Thoracic aorta (tissue), 2 donors: ENCODE measurements at places on chromosomes 3 and 15.
A peak's percentile ranks its signal among the peaks of the same experiment; 100 is the strongest.

DNA sequence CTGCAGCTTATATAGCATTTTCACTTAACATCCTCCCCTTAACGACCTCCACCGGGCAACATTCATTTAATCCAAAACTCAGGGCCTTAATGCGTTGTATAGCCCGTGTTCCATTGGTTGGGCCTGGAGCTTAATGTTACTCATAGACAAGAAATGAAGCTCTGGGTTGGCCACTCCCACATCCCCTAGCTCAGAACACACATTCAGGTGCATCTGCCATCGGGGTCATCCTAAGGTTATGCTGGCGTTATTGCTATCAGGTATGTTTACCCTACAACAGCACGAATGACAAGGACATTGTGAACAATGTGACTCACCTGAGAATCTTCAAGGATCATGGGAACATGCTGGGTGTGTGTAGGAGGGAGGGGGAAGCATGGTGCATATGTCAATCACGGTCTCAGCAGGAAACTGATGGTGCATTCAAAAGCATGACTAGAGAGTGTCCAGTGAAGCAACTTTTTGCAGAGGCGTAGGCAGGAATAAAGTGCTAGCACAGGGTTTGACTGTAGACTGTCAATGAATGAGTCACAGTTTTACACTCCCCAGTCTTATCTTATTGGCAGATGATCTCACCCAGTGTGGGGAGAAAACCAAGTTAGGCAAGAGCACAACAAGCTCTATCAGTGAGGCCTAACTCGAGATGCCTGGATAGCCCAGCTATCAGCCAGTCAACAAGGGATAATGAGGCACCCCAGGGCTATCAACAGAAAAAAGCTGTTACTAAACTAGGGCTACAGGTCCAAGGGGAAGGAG is 402.1 kb upstream of the MCTP2 start:
- H3K4me1 ChIP-seq = no peaks in the 10 kb centered on the region
- no peaks in the 10 kb centered on the region for H3K27me3 ChIP-seq
- no peak overlapping the region for H3K4me3 ChIP-seq
- no peak overlapping the region for H3K27ac ChIP-seq
- no peaks in the 10 kb centered on the region for H3K36me3 ChIP-seq
- DNase-seq = no peak

DNA sequence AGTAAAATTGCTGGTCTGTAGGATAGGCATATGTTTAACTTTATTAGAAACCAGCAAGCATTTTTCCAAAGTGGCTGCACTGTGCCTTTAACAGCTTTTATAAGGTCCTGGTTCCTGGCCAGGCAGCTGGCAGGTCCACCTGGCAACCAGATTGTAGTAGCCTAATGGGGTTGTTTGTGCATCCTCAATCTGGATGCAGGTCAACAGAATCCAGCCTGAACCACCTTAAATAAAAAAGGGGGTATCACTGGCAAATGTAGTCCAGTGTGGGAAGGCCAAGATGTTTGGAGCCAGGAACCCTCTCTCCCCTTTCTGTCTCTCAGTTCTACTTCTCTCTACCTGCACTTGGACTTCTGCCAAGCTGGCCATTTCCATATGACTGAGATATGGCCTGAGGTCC is 200.3 kb downstream of the ZNF621 start:
- no peaks in the 10 kb centered on the region for H3K27me3 ChIP-seq
- no peaks in the 10 kb centered on the region for H3K36me3 ChIP-seq
- no peak for DNase-seq
- no peak overlapping the region for H3K4me3 ChIP-seq

- no peaks in the 10 kb centered on the region for H3K36me3 ChIP-seq
- no peak for DNase-seq
- H3K27me3 ChIP-seq = no peaks in the 10 kb centered on the region
- no peak overlapping the region for H3K4me3 ChIP-seq
Measured at GRCh38 chr3:11548721-11549131, 95.0 kb downstream of the VGLL4 start.

DNA sequence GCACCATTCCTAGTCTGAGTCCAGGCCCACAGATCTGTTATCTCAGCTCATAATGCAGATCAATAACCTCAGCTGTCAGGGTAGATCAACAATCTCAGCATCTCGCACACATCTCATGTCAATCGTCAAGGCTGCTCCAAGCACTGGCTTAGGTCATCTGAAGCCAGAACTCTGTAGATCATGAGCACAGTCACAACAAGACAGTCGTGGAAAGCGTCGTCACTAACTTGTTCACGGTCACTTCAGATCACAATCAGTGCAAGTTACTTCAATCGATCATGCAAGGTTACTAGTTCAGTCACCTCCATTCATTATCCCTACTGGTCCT is 71.8 kb downstream of the RBPMS2 start:
- DNase-seq = no peak
- peak overlapping the region; percentile 81 for H3K27ac ChIP-seq
- H3K4me1 ChIP-seq = peaks cover 37% of the 10 kb centered on the region
- no peaks in the 10 kb centered on the region for H3K27me3 ChIP-seq
- H3K4me3 ChIP-seq = peak overlapping the region; percentile 92
- H3K36me3 ChIP-seq = no peaks in the 10 kb centered on the region

- H3K4me1 ChIP-seq = no peaks in the 10 kb centered on the region
- H3K4me3 ChIP-seq = no peak overlapping the region
- H3K27me3 ChIP-seq = no peaks in the 10 kb centered on the region
- no peak overlapping the region for H3K27ac ChIP-seq
- H3K36me3 ChIP-seq = no peaks in the 10 kb centered on the region
Measured at GRCh38 chr3:144375088-144375487, 403.5 kb downstream of the DIPK2A start.

GRCh38 chr15:32878869-32879805 is 161.3 kb downstream of the GREM1 start:
- peaks cover 18% of the 10 kb centered on the region for H3K4me1 ChIP-seq
- no peak for DNase-seq
- no peak overlapping the region for H3K4me3 ChIP-seq
- no peaks in the 10 kb centered on the region for H3K27me3 ChIP-seq
- H3K27ac ChIP-seq = peak overlapping the region; percentile 73

GRCh38 chr3:141811348-141811747 is 48.1 kb downstream of the GRK7 start:
- H3K27ac ChIP-seq = no peak overlapping the region
- no peaks in the 10 kb centered on the region for H3K27me3 ChIP-seq
- DNase-seq = no peak

DNA sequence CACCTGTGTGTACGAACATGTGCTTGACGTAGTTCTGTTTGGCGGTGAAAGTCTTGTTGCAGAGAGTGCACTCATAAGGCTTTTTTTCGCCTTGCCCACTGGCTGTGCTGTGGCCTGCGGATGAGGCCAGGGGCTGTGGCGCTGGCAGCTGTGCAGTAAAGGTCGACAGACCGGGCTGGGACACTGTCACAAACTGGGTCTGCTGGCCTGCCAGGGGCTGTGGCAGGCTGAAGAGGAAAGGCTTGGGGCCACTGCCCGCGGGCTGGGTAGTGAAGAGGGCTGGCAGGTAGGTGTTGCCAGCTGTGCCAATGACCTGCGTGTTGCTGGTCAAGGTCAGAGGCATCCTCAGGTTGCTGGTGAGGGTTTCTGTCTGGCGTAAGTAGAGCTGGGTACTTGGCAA is 56.4 kb downstream of the TIGIT start:
- no peak overlapping the region for H3K27ac ChIP-seq
- H3K36me3 ChIP-seq = peaks cover 17% of the 10 kb centered on the region
- no peak overlapping the region for H3K4me3 ChIP-seq
- DNase-seq = no peak
- H3K4me1 ChIP-seq = no peaks in the 10 kb centered on the region
- no peaks in the 10 kb centered on the region for H3K27me3 ChIP-seq

GRCh38 chr15:98003518-98003917 is 43.0 kb downstream of the ARRDC4 start:
- H3K36me3 ChIP-seq = no peaks in the 10 kb centered on the region
- H3K27ac ChIP-seq = no peak overlapping the region
- no peak for DNase-seq

- no peaks in the 10 kb centered on the region for H3K36me3 ChIP-seq
- H3K27ac ChIP-seq = no peak overlapping the region
- no peaks in the 10 kb centered on the region for H3K4me1 ChIP-seq
- no peak for DNase-seq
Measured at GRCh38 chr3:193346259-193346658, 32.3 kb downstream of the ATP13A5 start.

DNA sequence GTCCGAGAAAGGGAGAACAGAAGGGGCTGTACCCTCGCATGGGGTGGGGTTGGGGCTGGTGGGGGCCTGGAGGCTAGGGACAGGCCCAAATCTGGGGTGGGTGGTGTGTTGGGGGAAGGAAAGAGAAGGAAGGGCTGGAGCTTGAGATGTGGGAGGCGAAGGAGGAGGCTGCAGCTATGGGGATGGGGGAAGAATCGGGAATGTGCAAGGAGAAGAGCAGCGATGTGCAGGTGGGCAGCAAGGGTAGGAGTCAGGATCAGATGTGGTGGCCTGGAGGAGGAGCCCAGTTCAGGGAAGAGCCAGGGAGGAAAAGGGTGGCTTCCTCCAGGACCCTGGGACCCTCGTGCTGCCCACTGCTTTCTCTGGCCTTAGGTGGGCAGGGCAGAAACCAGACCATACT is 21.2 kb downstream of the ZNF35 start:
- no peaks in the 10 kb centered on the region for H3K4me1 ChIP-seq
- H3K36me3 ChIP-seq = no peaks in the 10 kb centered on the region
- H3K27me3 ChIP-seq = no peaks in the 10 kb centered on the region
- H3K27ac ChIP-seq = no peak overlapping the region
- no peak overlapping the region for H3K4me3 ChIP-seq

DNA sequence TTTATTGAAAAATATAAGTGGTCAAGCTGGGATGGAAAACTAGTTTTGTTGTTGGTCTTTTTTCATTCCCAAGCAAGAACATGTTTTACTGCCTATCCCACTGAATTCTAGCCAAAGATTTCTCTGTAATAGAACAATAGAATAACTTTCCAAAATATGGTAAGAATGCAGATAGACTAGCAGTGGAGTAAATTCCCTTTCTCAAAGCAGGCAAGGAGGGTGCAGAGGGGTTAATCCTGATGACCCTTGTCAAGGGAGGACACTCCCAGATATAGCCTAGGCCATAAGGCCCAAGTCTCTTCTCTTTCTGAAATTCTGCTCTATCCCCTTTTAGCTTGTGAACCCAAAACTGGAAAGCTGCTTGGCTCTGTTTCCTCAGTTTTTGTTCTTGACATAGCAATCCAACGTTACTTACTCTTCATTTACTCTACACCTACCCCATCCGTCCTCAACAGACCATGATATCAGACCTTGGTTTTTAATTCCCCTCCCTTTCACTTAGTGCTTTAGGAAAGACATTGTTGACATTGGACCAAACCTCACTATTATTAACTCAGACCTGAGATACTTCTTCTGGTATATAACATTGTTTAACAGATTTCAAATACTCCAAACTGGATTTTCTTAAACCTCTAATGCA is 453.6 kb upstream of the THBS1 start:
- no peak overlapping the region for H3K27ac ChIP-seq
- H3K4me1 ChIP-seq = peaks cover 19% of the 10 kb centered on the region
- H3K27me3 ChIP-seq = no peaks in the 10 kb centered on the region
- no peak overlapping the region for H3K4me3 ChIP-seq
- no peak for DNase-seq
- H3K36me3 ChIP-seq = no peaks in the 10 kb centered on the region

GRCh38 chr15:88533376-88533775 is 13.1 kb downstream of the DET1 start:
- H3K36me3 ChIP-seq = peaks cover 16% of the 10 kb centered on the region
- H3K4me1 ChIP-seq = no peaks in the 10 kb centered on the region

DNA sequence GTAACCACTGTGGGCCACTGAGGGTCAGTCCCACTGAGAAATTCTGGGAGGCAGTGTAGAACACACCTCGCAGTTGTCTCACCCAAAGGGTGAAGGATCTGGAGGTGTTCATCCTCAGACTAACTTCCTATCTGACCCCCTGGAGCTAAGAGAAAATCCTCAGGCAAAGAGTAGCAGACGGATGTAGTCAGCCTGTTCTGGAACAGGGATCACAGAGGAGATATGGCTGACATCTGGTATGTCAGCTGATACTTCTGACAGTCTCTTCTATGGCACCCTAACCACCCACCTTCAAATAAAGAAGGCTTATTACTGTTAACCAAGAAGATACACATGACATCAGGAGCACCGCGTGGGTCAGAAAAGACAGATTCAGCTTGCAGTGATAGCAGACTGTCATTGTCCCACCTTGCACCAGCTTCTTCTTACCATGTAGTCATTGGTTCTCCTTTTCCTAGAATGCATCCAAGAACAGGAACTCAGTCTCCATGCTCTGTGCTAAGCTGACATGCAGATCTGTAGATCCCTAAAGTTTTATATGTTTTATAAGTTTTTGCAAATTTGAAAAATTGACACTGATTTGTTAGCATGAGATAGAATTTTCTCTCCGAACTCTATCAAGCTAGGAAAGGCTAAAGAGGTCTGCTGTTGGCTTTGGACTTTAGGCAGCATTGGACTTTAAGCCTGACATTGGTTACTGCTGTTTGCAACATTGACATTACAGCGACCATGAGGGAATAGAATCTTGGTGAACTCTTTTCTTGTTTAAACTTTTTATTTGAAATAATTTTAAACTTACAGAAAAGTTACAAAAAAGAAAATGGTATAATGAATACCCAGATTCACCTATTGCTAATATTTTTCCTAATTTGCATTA is 60.4 kb downstream of the KBTBD12 start:
- no peaks in the 10 kb centered on the region for H3K36me3 ChIP-seq
- no peaks in the 10 kb centered on the region for H3K27me3 ChIP-seq
- no peak overlapping the region for H3K27ac ChIP-seq
- H3K4me3 ChIP-seq = no peak overlapping the region
- DNase-seq = no peak

GRCh38 chr15:33545866-33546265 is 235.1 kb downstream of the RYR3 start:
- H3K4me3 ChIP-seq = no peak overlapping the region
- no peak overlapping the region for H3K27ac ChIP-seq
- no peak for DNase-seq
- no peaks in the 10 kb centered on the region for H3K4me1 ChIP-seq
- H3K27me3 ChIP-seq = no peaks in the 10 kb centered on the region
- H3K36me3 ChIP-seq = no peaks in the 10 kb centered on the region

DNA sequence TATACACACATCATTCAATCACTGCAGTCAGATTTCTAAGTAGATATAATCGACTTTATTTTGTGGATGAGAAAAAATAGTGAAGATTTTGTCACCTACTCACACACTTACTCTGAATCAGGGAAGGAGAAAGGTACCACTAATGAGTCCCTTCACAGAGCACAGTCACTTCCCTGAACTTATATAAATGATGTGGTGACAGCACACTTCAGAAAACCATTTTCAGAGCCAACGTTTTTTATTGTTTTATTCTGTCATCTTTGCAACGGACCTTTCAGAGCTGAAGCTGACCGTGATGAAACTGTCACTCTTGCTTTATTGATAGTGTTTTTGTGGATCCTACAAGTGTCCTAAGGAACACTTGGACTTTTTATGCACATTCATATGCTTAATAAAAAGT is 956.6 kb downstream of the SQOR start:
- H3K4me1 ChIP-seq = no peaks in the 10 kb centered on the region
- no peaks in the 10 kb centered on the region for H3K36me3 ChIP-seq
- no peaks in the 10 kb centered on the region for H3K27me3 ChIP-seq
- H3K27ac ChIP-seq = no peak overlapping the region

DNA sequence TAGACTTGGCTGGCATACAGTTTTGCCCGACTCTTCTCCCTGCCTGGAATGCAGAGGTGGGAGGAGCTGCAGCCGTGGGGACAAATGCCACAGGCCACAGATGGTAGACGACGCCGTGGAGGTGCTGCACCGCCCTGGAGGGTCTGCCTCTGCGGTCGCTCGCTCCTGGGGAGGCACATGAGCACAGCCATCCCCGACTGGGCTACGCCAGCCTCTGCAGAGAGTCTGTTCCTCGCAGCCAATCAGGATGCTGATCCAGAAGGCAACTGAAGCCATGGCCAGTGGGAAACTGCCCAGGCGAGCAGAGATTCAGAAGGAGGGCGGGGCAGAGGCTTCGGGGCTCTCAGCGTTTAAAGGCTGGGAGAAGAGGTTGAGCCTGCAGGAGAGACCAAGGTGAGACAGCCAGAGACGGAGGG is 11.9 kb upstream of the LRRC15 start:
- no peaks in the 10 kb centered on the region for H3K27me3 ChIP-seq
- H3K27ac ChIP-seq = no peak overlapping the region
- DNase-seq = no peak
- H3K36me3 ChIP-seq = no peaks in the 10 kb centered on the region
- no peak overlapping the region for H3K4me3 ChIP-seq
